Skin of body (tissue), 3 donors: ENCODE measurements at places on chromosomes 6 and 20.

DNA sequence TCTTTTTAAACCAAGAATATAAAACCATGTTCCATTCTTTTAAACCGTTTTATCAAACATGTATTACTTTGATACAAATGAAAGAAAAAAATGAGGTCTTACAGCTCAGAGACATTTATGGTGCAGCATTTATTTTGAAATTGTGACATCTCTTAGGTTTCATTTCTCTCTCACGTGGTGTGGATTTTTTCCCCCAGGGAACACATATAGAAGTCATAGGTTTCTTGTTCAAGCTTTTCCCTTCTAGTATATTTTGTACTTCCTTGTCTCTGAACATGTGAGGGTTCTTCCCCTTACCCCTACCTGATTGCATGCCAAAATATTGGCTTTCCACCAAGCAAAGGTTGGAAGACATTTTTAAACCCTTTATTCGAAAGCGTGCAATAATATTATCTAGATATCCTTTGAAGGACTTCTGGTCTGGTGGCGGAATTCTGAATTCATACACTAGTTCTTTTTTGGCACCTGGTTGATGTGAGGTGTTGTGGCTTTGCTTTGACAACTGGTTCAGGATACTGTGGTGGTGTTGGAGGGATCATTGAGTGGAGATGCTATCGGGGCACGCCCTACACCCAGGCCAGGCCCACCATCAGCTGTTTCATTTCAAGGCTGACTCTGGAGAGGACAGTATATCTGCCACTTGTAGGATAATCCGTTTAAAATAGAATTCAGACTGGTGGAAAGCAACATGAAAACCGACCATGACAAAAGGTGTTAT lies 5.6 kb upstream of the FAM50B start:
- no peak for DNase-seq

GRCh38 chr6:45371924-45372573 lies 5.7 kb downstream of the SUPT3H start:
- no peak for DNase-seq

- no peak for DNase-seq
Observed at GRCh38 chr6:32177183-32177787, 920 bp upstream of the RNF5 start.

DNA sequence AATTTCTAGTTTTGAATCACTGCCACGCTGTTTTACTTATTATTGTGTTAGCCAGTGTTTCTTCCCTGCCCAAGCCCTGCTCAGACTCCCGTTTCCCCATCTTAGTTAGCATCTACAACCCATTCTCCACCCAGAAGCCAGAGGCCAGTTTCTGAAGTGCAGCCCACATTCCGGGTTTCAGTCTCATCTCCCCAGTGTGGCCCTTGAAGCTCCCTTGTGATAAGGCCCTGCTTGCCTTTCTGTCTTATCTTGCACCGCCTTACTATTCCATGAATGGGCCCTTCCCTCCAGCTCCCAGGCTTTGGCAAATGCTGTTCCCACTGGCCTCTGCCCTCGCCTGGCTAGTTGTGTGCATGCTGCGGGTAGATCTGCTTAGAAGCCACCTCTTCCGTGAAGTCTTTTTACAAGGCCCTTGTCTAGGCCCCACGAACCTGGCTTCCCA lies 41.1 kb downstream of the TOX2 start:
- DNase-seq: no peak

DNA sequence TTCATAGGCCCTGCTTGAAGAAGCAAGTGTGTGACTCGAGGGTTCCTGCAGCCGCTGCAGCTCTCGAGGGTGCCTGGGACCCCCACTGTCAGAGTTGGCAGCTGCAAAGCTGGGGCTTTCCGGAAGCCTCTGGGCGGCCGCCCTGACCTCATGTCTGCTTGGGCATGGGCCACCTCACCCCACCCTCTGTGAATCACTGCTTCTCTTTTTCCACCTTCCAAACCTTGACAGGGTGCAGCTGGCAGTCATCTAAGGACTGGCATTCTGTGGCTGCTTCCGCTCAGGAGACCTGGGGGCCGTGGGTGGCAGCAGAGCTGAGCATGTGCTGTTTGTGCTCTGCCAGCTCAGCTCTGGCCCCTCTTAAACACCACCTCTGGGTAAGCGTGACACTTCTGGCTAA lies 32.0 kb downstream of the ERMARD start:
- DNase-seq: no peak

GRCh38 chr6:5979650-5980420 lies 26.9 kb downstream of the NRN1 start:
- peak; percentile 29 for DNase-seq

DNA sequence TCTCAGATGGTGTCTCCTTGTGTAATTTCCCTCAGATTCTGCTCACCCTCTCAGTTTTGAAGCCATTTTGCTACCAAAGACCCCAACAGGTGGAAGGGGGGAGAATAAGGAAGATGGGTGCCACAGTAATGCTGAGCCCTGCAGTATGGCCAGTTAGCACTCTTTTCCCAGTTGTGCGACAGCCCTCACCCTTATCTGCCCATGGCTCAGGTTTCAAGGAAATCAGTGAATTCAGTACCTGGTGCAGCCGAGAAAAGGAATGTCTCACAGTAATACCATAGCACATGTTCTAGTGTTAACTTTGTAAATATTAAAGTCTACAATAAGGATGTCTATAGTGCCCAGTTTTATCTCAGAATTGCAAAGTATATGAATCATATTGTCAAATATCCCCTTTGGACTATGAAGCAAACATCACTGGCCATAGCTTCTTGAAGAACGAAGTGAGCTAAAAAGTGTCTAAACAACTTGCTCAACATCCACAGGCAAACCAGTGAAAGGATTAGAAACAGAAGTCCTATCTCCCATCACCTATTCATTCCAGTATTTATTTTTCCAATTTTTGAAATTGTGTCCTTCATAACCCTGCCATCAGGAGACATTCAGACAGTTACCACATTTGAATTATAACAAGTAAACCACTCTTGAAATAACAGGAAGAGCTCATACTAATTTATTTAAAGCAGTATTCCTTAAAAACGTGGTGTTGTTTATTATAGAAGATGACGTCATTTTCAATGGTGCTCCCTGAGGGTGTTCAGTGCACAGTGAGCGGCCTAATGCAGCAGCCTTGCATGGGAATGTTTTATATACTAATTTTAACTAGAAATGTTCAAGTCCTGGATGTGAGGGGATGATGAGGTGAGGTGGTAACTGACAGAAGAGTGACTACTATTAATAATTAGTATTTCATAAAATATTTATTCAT lies 366.2 kb downstream of the TFAP2A start:
- DNase-seq: no peak

DNA sequence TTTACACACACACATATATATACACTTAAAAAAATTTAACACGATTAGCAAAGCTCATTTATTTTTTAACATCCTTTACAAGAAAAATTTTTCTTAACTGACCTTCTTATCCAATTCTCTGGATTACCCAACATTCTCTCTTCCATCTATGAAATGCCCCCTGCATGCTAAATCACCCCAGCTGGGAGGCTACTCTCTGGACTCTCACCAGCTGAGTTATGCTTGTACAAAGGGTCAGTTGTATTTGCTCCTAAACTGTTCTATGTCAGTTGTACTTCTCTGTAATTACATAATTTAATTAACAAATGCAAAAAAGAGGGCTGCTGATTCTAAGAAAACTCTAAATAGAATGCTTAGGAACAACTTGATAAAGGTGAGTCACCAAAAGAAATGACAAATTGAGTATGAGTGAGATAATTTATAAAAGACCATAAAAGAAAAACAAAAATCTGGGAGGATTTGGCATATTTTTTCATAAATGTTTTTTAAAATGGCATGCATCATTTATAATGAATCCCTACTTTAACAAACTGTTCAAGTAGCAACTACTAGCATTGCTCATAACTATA lies 120.5 kb downstream of the KIF13A start:
- no peak for DNase-seq

- DNase-seq: no peak
Observed at GRCh38 chr6:79896075-79896449, 51.3 kb downstream of the ELOVL4 start.

GRCh38 chr6:54156650-54157250 lies 45.5 kb downstream of the MLIP start:
- DNase-seq: no peak

DNA sequence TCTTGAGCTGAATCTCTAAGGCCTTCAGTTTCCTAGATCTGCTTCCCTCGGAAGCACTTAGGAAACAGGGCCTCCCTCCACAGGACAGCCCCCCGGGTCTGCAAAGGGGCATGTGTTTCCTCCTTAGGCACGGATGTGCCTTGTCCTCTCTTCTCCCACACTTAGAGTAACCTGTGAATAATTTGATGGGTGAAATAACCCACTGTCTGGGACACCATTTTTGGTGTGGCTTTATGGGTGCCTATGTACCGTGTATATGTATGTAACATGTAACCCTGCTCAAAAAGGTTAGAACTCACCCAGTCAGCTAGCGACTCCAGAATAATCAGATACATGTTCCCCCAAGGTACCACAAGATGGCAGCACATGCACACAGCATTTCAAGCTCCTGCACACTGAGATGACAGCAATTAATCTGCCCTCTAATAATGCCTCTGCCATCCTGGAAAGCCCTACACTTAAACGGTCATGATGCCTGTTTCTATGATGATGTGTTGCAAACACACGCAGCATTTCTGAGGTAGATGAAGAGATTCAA lies 212.0 kb upstream of the PROKR2 start:
- DNase-seq: peak; percentile 80

GRCh38 chr20:40689100-40689942 lies at the start of gene MAFB:
Gene MAFB (minus strand): TSS chr20:40689236. CDS start chr20:40688850, 386 bp downstream.
- DNase-seq: peak; percentile 92

GRCh38 chr6:99093456-99094190 lies 145.9 kb upstream of the FBXL4 start:
- no peak for DNase-seq

DNA sequence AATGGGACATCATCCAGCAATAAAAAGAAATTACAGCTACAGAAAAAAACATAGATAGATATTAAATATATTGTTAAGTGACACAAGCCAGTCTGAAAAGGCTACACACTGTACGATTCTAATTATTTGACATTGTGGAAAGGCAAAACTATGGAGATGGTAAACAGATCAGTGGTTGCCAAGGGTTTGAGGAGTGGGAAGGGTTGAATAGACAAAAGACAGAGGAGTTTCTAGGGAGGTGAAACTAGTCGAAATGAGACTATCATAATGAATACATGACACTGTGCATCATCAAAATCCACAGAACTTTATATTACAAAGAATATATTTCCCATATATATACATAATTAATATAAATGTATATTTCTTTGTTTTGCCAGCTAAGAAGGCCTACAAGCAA lies 9.8 kb downstream of the EPM2A start:
- DNase-seq: no peak

DNA sequence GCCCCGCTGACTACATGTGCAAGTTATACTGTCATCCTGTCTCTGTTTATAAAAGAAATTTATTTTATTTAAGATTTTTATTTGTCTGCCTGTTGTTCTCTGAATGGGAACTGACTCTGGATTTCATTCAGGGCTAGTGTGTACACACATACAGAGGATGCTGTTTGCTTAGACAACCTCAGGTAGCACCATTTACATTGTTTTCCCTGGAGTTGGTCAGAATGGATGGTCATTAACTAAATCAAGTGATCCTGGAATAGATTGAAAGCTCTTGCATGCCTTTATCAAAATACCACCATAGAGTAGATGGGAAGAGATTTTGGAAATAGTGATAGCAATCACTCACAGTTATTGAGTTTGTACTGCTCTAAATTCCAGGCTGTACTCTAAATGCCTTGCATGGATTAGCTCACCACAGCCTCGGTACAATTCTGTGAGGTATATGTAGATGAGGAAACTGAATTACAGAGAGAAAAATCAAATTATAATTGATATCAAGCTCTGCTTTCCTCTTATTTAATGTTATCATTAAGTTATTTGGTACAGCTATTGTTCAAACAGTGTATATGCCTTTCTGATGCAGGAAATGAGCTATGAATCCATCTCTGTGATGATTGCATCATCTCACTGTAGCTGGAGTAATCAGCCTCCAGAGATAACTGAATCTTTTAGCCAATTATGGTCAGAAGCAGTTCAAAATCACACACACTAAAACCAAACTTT lies 51.9 kb downstream of the RNF217 start:
- DNase-seq: no peak

DNA sequence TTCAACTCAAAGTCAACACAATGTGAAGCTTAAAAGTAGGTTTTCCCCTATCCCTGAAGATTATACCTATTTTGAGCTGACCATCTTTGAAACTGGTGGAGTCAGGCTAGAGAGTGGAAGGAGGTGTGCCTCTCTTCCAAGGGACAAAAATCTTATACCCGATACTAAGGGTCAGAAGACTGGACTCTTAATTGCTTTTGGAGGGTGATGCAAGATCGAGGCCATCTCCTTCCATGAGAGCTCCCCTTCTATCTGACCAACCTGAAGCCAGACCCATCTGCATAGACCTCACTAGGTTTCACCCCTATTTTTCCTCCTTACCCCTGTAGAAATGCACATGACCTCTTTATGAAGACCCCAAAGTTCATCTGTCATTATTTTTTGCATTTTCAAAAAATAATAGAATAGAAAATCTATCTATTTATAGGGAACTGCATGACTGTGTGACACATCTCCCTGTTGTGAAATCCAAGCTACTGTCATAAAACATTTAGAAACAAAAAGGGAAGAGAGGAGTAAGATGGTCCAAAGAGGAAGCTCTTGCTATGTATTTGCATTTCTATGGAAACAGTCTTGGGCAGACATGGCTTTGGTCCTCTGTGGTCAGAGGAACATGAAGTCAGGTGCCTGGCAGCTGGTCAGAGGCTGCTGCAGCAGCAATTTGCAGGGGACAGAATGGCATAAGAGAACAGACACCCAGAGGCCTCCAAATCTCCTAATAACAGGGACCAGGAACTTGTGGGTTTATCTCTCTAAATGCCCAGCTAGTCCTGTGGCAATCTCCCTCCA lies 349.2 kb downstream of the MAFB start:
- no peak for DNase-seq

- no peak for DNase-seq
Observed at GRCh38 chr6:30557683-30557981, 537 bp downstream of the PRR3 start.

DNA sequence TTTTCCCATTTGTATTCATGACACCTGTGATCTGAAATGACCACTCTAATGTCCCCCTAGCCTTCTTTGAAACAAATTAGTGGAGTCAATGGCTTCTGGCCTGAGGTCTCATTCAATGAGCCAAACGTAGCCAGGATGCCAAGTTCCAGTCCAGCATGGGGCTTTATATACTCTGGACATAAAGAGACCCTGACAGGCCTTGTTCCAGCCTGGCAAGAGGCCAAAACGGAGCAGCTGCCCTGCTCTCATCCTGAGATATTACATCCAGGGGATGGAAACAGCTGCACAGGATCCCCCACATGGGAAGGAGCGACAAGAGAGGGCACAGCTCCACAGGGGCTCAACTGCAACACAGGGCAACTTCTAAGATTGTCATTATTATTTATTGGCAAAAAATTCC lies 437.8 kb downstream of the CDH26 start:
- DNase-seq: no peak
